ENCODE measurements at places on chromosomes 7 and 10.

DNA sequence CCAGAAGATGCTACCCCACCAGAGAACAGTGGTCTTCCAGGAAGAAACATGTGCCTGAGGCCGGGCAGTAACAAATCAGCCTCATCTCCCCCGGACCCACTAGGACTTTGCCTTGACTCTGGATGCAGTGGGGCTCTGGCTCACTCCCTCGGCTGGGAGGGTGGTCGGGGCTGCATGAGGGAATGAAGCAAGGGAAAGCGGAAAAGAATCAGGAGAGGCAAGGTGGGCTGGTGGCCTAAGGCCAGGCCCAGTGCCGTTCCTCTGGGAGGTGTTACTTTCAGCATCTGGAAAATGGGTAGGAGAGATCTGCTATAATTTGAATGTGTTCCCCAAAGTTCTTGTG is 51.8 kb downstream of the CLEC2L start:
- peak; percentile 31 for DNase-seq

DNA sequence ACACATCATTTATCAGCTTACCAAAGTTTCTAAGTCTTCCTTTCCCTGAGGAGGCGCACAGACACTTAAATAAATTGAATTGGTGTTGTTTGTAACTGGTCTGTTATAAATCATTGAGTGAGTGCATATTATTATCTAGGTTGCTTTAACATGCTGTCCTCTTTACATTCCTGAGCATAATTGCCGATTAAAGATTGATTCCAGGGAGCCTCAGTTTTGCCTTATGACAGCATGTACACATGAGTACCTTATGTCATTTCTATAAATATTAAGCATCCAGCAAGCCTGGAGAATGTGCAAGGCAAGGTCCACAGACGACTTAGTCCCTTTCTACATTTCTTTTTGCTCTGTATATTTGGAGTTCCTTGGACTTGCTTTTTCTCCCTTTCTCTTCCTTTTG is 177.9 kb upstream of the STEAP4 start:
- DNase-seq, result no peak

- DNase-seq, result no peak
Observed at GRCh38 chr10:23202779-23203178, 10.7 kb downstream of the PTF1A start.

GRCh38 chr10:48221814-48222213 is 52.7 kb downstream of the FRMPD2 start:
- DNase-seq, result no peak

DNA sequence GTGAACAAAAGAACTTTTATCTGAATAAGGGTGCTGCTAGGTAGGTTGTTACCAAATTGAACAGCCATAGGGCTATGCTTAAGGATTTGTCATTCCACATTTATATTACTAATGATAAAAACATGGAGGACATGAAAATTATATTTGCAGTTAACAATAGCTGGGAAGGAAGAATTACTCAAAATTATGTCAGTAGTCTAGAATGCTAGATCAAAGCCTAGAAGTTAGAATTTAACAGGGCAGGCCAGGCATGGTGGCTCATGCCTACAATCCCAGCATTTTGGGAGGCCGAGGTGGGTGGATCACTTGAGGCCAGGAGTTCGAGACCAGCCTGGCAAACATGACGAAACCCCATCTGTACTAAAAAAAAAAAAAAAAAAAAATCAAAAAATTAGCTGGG is 9.4 kb downstream of the STK17A start:
- DNase-seq, result no peak

GRCh38 chr7:156765901-156766656 is 125.5 kb downstream of the RNF32 start:
- DNase-seq, result no peak

GRCh38 chr7:71982851-71983250 is 429.3 kb downstream of the CALN1 start:
- DNase-seq, result no peak

GRCh38 chr10:8112230-8112905 is 57.9 kb downstream of the GATA3 start:
- DNase-seq, result no peak

DNA sequence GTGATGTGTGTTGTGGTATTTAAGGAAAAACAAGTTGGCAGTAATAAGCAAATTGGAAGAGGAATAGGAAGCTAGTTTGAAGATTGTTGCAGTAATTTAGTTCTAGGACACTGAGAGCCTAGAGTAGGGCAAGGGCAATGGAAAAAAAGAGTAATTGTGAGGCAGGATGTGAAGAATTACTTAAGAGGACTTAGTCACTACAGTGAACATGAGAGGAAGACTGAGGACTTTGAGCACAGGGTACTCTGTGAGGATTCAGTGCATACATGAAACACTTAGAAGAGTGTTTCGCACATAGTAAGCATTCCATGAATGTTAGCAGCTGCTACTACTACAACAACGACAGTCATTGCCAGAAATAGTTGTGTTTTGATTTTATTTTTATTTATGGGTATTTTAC is 30.9 kb upstream of the DKK1 start:
- DNase-seq, result no peak

DNA sequence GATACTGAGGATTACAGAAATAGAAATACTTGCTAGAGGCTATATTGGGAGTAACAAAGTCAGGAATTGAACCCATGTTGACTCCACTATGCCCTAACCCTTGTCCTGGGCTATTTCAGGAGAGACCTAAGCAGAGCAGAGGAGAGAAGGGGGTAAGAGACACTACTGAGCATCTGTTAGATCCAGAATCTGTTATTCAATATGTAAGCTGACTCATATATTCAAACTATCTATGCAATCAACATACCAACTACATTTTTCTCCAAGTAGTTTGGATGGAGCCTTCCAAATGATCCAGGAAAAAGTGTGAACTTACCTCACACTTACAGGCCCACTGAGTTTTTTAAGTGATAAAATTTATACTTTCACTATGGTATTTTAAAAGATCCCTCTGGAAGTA is 216.1 kb downstream of the IMMP2L start:
- no peak for DNase-seq

- DNase-seq, result no peak
Observed at GRCh38 chr10:132908621-132909295, 33.6 kb downstream of the CFAP46 start.

DNA sequence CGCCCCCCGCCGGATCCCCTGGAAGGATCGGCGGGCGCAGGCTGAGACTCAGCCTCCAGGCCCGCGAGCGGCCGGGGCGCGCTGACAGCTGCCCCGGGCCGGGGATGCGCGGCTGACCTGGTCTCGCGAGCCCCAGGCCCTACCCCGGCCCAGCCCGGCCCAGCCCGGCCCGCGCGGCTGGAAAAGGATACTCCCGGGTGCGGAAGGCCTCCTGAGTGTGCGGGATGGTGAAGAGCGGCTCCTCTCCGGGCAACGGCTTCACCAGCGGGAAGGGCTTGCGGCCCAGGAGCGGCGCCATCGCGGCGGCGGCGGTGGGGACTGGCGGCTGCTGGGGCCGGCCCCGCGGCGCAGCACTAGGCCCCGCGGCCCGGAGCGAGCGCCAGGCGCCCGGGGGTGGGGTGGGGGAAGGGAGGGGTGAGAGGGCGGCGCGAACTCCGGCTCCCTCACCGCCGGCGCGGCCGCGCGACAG is 423 bp downstream of the BAZ1B start:
- DNase-seq, result no peak

GRCh38 chr10:119139464-119140067 is 25.9 kb downstream of the SFXN4 start:
- peak; percentile 55 for DNase-seq

GRCh38 chr10:13120786-13121499 is 21.0 kb downstream of the OPTN start:
- no peak for DNase-seq

GRCh38 chr10:24279166-24279565 is 70.2 kb downstream of the KIAA1217 start:
- no peak for DNase-seq

GRCh38 chr7:31121601-31122000 is 69.5 kb downstream of the ADCYAP1R1 start:
- peak; percentile 30 for DNase-seq

DNA sequence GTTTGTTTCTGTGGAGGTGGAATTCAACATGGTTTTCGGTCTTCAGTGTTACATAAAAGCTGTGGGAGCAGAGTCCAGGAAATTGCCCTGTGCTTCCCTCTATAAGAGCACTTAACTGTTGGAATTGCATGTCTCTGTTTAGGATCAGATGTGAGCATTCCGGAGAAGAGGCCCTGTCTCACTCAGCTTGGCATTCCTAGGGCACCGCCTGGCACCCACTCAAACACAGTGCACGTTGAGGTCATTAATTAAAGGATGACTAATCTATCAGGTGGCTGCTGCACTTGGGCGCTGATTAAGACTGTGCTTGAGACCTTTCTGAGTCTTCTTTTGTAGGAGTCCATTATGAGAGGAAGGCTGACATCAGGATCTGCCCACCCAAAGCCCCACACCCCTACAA is 82.8 kb upstream of the VIPR2 start:
- DNase-seq, result no peak

DNA sequence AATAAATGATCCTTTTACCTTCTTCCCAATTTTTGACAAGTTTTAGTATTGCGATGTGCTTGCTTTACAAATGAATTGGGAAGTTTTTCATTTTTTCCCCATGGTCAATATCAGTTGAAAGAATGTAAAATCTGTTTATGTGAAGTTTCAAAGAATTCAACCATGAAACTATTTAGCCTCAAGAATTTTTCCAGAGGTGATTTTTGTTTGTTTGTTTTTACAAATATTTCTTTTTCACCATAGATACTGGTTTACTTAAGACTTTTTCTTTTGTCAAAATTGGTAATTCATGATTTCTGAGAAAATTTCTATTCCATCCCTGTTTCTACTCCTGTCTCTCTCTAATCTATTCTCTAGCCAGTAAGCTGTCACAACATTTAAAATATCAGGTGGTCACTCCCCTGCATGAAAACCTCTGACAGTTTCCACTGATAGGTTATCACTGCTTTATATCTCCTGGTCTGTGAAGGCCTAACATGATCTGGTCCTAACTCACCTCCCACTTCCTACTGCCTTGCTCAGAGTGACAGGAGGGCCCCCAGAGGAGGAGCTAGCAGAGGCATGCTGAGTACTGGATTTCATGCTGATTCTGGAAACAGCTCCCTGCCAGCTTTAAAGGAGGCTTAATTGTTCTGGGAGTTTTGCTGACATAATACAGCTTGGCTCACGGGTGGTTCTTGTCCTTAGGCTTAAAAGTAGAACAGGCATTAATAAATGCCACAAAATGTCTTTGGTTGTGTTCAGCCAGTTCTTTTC is 7.6 kb upstream of the ARMS2 start:
- no peak for DNase-seq

DNA sequence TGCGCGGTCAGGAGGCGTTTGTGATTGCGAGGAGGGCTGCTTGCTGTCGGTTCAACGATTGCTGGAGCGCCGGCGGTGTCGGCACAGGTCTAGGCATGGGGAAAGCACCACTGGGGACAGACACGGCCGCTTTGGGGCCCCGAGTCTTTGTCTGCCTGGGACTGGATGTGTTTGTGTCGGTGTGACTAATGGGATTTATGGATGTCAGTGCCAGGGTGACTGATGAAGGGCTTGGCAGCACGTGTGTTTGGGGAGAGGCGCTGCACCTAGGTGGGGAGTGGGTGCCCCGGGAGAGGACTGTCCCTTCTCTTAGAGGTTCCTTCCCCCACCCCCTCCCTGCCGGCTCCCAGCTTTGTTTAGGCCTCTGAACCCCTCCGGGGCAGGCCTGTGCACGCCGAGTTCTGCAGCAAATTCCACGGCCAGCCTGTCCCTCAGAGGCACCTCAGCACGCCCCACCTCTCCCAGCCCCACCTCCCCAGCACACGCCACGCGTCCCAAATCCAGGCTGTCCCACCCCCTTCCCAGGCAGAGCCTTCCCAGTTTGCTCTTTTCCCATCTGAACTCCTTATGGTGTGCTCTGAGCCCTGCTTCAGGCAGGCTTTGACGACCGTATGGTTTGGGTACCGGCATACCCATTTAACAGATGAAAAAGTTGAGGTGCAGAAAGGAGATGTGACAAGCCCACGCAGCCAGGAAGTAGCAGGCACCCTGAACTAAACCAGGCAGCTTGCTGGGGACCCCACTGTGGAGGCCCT is 6.4 kb upstream of the TNRC18 start:
- DNase-seq, result peak; percentile 78

GRCh38 chr10:46016190-46016589 is 14.2 kb downstream of the NCOA4 start:
- DNase-seq, result no peak

- no peak for DNase-seq
Observed at GRCh38 chr10:90740265-90740664, 117.6 kb downstream of the HTR7 start.

DNA sequence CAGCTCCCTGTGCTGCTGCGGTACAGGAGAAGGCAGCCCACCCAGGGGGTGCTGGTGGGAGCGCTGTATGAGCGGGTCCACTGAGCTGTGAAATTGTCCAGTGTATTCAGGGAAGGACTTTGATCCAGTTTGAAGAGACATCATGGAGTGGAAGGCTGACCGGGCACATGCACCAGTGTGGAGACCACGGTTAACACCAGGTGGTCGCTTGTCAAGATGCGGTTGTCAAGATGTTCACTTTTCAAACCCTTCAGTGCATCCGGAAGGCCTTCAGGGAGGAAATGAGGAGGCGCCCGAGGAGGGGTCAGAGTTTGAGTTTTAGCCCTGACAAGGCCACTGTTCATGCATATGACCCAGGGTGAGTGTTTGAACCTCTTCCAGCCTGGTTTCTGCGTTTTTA is 6.1 kb downstream of the DOCK1 start:
- no peak for DNase-seq

DNA sequence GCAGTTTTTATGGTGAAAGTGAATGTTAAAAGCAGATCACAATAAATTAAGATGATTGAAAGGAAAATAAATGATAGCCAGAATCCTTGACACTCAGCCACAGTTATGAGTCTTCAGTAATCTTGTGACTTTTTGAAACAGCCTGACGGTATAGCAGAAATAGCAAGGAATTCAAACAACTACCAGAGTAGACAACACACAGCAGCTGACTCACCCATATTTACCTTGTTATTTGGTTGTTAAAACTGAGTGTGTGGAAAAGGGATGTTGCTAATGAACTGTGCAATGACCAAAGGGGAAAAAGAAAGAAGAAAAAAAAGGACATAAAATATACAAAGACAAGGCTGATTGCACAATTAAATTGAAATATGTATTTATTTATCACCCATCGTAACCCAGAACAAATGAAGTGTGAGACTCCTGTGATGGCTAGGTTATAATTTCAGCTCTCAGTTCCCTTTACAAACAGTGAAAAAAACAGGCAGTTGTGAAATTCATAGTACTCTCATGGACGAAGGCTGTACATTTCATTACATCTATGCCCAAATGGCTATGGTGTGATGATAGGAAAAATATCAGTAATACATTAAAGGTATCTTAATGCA is 1023.0 kb upstream of the SORCS1 start:
- DNase-seq, result no peak

DNA sequence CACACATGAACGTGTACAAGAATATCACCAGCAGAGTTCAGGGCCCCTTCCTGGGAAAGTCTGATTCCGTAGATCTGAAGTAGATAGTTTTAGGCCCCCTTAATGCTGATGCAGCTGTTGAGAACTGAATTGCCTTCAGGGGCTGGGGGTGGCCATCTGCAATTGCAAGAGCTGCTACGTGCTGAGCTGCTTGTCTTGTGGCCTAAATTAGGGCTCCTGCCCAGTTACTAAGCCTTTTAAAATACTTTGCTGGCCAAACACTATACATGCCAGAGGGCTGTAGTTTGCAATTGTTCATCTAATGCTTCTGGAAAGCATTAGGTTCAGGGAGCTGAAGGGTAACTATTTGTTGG is 71.7 kb downstream of the TMEM178B start:
- DNase-seq, result no peak
